ENCODE measurements at places on chromosomes 3 and 15. TPM values are rescaled to one million over a fixed set of nuclear protein-coding genes. Genes with fewer than 3 reads are reported as not detected.

DNA sequence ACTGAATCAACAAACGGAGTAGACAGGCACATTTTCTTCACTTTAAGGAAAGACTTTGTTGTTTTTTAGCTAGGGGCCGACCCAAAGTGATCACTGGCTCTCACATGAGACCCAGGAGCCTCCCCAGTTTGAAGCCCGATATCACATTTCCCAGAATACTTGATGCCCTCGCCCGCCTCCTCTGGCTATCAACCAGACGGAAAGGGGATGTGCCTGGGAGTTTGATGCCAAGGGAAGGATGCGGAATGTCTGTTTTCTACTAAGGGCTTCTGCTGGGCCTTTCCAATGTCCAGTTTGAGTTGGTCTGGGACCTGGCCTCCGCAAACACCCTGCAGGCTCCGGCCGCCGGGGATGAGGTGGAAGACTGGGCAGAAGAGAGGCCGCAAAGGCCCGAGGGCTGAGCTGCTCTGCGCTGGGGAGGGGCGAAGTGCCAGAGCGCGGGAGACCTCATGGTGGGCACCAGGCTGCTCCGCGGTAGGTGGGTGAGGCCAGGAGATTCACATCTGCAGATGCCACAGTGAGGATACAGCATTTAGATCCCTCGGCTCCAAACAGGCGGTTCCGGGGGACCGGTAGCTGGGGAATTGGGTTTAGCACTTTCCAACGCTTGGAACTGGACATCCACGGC is 491 bp upstream of the ZNF774 start:
- DNase-seq = no peak

DNA sequence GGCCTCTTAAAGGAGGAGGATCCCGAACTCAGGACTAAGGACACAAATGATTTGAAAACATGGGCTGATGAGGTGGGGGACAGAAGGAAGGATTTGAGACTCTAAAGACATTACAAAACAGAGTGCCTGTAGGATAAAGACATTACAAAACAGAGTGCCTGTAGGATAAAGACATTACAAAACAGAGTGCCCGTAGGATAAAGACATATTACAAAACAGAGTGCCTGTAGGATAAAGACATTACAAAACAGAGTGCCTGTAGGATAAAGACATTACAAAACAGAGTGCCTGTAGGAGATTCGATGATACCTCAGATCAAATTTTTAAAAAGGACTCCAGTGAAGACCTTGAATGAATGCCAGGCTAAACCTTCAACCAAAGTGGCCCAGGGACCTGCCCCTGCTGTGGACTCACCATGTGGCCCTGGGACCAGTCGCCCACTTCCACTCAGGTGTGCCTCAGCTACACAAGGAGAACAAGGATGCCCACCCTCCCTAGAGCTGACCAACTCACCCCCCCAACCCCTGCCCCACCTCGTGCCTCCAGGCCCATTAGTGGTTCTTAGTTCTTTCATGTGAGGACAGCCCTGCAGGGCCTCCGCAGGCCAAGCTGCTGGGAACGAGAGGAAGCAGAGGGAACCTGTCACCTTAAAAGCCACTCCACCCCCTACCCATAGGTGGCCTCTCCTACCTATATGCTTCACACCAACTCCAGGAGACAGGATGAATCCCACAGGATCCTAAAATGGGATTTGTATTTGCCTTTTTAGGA is 59.8 kb downstream of the SH3BP5 start:
- DNase-seq = no peak

GRCh38 chr3:37703626-37704025 is 158.1 kb upstream of the CTDSPL start:
- no peak for DNase-seq

GRCh38 chr3:131053043-131053859 is 26.6 kb downstream of the NEK11 start:
- no peak for DNase-seq

- no peak for DNase-seq
These were observed 35.9 kb downstream of the ASB7 start for GRCh38 chr15:100638177-100638730.

- DNase-seq = no peak
These were observed 567.3 kb downstream of the GRM7 start for GRCh38 chr3:7428206-7428718.

DNA sequence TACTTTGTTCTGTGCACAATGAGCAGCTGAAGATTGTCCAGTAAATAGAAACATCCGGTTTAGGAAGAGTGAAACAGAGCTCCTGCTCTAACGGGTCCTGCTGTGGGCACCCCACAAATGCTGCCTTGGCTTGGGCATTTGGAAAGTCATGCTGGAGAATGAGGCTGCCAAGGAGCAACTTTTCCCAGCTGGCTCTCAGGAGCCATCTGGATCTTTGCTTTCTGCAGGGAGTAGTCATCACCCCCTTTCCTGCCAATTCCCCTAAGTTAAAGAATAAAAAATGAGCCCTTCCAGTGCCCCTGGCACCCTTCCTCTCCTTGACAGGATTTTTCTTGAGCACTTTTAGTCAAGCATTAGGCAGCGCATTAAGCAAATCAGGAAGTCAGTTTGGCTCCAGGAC is 90.0 kb downstream of the FAM43A start:
- no peak for DNase-seq

DNA sequence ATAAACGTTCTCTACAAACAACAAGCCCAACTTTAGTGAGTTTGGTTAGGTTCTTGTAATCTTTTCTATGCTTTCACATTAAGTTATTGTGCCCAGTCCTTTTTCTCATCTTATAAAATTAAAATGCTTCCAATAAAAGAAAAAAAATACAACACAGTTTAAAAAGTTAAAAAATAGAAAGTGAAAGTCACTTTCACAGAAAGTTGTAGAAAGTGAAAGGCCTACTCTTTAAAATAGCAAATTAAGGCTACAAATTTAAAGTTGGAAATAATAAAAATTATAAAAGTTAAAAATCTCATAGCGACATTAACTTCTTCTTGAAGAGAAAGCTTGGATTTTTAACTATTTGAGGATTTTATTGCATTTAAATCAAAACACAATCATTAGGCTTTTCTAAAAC is 35.9 kb downstream of the CD47 start:
- DNase-seq = no peak

DNA sequence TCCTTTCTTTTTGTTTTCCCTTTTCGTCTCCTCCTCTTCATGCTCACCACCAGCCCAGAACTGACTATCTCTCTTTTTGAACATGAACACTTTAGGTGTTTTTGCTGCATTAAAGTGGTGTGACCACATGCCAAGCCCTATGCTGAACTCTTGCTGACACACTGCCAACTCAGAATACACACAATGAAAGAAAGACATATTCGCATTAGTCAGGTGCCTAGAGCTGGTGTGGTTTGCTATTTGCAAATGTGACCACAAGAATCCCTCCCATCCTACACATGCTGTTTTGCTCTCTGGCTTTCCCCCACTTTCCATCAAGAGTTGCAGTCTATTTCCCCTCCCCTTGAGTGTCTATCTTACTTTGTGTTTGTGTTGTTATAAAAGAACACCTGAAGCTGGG is 967.8 kb upstream of the CFAP20DC start:
- no peak for DNase-seq

GRCh38 chr15:80699981-80700380 is 4.9 kb downstream of the ABHD17C start:
- DNase-seq = no peak

GRCh38 chr3:108485146-108485545 is 25.2 kb downstream of the MYH15 start:
- no peak for DNase-seq

- no peak for DNase-seq
These were observed 75.9 kb downstream of the VGLL4 start for GRCh38 chr3:11567516-11568467.

DNA sequence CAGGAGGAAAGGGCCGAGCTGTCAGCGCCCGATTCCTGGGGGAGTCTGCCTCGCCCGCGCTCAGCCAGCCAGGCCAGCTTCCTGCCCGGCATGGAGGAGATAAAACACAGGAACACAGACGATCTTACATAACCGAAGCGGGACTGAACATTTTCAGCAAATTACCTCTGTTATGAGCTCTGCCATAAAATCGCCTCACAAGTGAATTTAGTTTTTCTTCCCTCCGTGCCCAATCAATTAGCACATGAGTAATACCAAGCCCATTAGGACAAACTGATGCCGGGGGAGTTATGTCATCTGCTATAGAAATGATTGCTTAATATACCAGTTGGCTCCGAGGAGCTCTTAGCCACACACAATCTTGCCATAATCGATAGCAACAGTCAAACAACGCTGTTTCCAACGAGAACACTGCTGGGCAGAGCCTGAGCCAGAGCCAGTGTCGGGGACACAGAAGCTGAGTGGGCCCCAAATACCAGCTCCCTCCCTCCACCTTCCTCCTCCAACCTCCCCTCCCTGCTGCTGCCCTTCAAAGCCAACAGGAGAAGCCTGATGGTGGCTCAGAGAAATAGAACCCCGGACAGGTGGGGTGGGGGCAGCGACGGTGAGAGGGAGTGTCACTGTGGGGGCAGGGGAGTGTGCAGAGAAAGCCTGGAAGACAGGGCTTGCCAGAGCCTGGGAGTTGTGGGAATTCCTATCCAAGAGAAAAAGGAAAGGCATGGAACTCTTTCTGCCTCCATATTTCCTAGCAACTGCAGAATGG is 279.4 kb upstream of the TLE3 start:
- DNase-seq = no peak

GRCh38 chr3:151827816-151828215 is 13.9 kb downstream of the AADAC start:
- no peak for DNase-seq

DNA sequence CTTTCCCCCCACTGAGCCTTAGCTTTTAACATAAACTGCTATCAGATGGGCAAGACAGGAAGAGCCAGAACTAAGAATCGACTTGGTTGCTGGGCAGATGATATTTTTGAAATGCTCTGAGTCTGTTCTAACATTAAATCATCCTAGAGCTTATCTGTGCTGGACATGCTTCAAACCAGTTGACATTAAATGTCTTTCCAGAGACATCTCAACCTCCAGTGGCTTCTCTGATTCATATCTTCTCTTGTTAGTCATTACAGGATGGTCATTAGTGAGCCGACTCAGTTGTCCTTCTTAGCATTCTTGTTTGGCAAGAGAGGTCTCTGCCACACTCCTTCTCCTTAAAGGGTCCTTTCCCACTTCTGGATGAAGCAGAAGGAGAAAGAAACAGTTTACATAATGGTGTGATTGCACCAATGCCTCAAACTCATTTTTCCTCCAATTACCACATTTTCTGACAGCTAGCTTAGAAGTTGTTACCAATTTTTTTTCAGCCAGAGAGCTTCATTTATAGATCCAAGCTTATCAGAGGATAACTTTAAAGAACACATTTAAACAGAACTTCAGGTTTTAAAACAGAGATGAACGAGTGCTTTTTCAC is 21.7 kb upstream of the SYN2 start:
- DNase-seq = no peak

DNA sequence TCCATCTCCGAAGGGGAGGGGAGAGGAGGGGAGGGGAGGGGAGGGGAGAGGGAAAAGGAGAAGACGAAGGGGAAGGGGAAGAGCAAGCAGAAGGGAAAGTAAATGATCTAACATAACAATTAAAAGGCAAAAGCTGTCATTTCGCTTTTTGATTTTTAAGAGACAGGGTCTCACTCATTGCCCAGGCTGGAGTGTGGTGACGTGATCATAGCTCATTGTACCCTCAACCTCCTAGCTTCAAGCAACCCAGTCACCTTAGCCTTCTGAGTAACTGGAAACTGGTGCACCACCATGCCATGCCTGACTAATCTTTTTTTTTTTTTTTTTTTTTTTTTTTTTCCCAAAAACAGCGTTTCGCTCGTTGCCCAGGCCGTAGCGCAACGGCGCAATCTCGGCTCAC is 22.6 kb downstream of the ADAM10 start:
- no peak for DNase-seq

DNA sequence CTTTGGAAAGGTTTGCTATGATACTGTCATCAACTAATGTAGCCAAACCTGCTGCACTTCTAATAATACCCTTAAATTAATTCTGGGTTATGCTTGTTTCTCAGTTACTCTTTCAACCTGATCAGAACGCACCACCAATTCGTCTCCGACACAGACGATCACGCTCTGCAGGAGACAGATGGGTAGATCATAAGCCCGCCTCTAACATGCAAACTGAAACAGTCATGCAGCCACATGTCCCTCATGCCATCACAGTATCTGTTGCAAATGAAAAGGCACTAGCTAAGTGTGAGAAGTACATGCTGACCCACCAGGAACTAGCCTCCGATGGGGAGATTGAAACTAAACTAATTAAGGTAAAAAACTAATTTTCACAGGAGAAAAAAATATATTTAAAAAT is 7.9 kb upstream of the RPLP1 start:
- no peak for DNase-seq

DNA sequence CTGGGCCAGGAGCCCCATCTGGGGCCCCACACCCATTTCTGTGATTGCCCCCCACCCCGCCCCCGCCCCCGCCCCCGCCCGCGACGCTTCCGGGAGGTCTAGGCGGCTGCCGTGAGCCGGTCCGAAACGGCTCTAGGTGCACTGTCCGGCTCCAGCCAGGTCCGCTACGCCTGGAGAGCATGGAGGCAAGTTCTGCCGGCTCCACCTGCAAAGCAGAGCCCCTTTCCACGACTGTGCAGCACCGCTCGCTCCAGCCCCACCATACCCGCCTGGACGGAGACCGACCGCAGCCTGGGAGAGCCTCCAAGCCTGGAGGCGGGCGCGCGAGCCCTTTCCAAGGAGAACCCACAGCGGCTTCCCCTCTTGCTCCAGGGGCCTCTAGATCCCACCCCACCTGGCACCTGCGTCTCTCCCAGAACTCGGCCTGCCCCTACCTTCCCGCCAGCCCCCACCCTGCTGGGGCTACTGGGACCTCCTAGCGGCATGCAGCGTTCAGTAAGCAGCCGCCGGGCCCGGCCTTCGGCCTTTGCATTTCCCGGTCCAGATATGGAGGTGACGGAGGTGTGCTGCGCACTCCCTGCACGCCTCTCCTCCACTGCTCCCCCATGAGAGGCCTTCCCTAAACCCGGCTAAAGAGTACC is 66.2 kb downstream of the KLF13 start:
- DNase-seq = no peak

- no peak for DNase-seq
These were observed 577.7 kb upstream of the ADAMTS9 start for GRCh38 chr3:65265511-65265910.

- DNase-seq = no peak
These were observed 399.4 kb downstream of the OCA2 start for GRCh38 chr15:27699699-27700098.

GRCh38 chr15:48992545-48992944 is 28.8 kb upstream of the SHC4 start:
- no peak for DNase-seq

- no peak for DNase-seq
These were observed 24.0 kb downstream of the ZNF148 start for GRCh38 chr3:125351152-125351551.

The SKOR1 gene
- total RNA-seq = 1.7 TPM

The FOXL2NB gene
- not detected for total RNA-seq

The SNTN gene
- total RNA-seq = not detected

The SLC2A2 gene
- not detected for total RNA-seq

The ZSCAN29 gene
- total RNA-seq = 18.3 TPM

The ABI3BP gene
- total RNA-seq = 15.3 TPM

The CCK gene
- 3.0 TPM for total RNA-seq

The POC1A gene
- total RNA-seq = 5.3 TPM

The CLDN16 gene
- 0.45 TPM for total RNA-seq

The GABRB3 gene
- total RNA-seq = 10.3 TPM

The HDGFL3 gene
- total RNA-seq = 19.4 TPM

The ARPIN gene
- total RNA-seq = 18.7 TPM

All from prostate gland (tissue), 2 donors.